ENCODE measurements at places on chromosomes 11 and 22. TPM values are rescaled to one million over a fixed set of nuclear protein-coding genes. Genes with fewer than 3 reads are reported as not detected.

DNA sequence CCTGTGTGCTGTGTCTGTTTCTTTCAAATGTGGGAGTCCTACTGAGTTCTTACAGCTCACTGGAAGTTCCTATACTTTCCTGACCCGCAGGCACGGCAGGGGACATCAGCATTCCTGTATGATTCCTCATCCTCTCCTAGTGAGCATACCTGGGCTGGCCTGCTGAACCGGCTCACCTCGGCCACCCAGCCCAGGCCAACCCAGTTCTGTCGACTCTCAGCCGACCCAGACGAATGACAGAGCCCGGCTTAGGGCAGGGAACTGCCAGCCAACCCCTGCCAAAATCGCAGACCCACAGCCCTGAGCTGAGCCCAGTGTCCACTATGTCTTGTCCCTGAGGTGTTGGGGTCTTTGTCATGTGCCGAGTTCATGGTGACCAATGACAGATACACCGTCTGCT, 339.7 kb downstream of the BRD1 start:
- no peak overlapping the region for H3K4me3 ChIP-seq
- no peaks in the 10 kb centered on the region for H3K27me3 ChIP-seq
- no peaks in the 10 kb centered on the region for H3K36me3 ChIP-seq
- no peak for DNase-seq
- H3K27ac ChIP-seq = no peak overlapping the region
- no peaks in the 10 kb centered on the region for H3K4me1 ChIP-seq

MMP12 gene
- polyA plus RNA-seq = not detected

DNA sequence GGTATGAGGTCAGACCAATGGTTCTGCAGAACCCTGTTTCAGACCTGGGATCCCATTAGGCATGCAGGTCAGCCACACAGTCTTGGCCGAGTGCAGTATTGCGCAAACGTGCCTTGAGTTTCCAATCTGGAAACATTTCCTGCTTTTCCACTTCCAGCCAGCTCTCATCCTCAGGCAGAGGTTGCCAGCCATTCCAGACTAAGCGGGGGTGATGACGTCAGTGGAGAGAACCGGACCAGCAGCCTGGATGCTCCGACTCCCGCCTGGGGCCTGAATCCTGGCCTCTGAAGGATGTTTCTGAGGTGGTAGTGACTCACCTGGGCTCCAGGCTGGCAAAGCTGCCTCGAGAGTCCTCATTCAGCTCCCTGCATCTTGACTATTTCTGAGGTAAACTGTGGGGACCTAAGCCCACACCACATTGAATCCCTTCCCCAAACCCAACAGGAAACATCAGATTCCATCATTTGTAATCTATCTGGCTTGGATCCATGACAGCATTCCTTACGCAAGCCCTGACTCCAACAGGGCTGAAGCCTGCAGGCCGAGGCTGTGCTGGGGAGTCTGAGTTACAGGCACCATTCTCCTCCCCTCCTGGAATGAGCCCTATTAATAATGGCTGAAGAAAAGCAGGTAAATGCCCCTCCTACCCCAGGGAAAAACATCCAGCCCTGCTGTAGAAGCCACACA, 83.0 kb downstream of the ABTB2 start:
- no peaks in the 10 kb centered on the region for H3K27me3 ChIP-seq
- H3K4me1 ChIP-seq = no peaks in the 10 kb centered on the region
- no peak overlapping the region for H3K27ac ChIP-seq
- no peak for DNase-seq
- H3K36me3 ChIP-seq = no peaks in the 10 kb centered on the region

DNA sequence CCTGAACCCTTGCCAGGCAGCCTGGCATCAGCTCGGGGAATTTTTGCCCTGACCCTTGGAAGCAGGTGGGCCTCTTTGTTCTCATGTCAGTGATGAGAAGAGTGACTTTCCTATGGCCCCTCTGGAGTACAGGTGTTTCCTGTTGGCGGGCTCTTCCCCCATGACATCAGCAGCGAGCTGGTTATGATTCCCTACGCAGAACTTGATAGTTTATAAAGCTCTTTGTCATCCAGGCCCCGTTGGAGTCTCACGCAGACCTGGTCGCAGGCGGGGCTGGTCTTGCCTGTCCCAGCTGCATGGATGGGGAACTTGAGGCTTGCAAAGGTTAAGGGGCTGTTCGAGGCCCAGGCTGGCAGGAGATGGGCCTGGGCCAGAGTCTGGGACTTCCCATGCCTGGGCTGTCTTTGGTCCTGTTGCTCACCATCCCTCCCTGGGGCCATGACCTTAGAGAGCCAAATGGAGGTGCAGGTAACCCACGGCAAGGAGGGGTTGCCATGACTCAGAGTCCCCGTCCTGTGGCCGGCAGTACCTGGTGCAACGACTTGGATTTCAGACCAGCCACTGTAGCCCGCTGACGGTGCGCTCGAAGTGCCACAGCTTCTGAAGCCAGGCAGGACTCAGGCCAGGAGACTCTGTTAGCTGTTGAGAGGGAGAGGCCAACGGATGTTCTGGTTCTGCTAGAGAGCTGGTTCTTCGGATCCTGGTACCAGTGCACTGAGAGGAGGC, 45.9 kb upstream of the PPP6R3 start:
- no peaks in the 10 kb centered on the region for H3K4me1 ChIP-seq
- no peaks in the 10 kb centered on the region for H3K36me3 ChIP-seq
- no peak for DNase-seq
- H3K4me3 ChIP-seq = no peak overlapping the region

DNA sequence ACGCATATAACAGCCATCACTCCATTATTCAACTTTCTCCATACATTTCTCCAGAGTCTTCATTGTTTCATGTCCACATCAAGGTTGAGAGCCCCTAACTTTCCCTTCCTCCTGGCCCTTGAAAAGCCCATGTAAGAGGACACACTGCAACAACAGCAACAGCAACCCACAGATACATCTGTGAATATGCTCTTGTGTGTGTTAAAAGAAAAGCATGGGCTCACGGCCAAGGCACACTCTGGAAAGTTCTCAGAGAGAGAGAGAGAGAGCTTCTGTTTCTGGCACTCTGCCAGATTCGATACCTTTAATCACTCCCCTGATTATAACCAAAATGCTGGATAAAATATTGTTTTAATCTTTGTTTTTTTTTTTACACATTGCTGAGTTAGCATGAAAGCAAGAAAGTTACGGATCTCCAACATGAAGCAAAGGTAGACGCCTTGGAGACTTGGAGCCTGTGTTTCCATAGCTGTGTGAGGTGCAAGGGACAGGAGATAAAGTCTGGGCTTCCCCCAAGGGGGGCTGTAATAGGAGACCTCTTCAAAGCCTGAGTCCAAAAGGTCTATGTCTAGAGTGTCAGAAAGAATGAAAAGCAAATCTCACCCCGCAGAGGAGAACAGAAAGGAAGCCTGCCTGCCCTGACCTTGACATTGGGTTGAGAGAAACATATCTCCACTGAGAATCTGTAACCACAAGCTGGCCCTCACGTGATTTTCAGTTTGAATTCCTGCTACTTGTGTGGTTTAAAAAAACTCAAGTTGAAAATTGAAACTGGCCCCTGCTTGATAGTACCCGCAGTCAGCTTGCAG, 33.7 kb upstream of the MPPED1 start:
- no peak for DNase-seq
- peaks cover 18% of the 10 kb centered on the region for H3K36me3 ChIP-seq
- no peak overlapping the region for H3K27ac ChIP-seq
- H3K4me3 ChIP-seq = no peak overlapping the region
- H3K27me3 ChIP-seq = peaks cover 32% of the 10 kb centered on the region
- peaks cover 4% of the 10 kb centered on the region for H3K4me1 ChIP-seq

DNA sequence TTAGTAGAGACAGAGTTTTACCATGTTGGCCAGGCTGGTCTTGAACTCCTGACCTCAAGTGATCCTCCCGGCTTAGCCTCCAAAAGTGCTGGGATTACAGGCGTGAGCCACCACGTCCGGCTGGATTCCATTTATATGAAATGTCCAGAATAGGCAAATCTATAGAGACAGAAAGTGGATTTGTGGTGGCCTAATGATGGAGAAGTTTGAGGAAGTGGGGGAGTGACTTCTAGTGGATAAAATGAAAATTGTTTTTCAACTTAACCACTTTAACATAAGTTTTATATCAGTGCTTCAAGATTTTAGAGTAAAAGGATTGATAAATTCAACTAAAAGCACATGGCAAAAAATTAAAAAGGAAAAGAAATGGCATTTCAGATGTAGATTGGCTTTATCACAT, 66.2 kb downstream of the HIPK3 start:
- H3K36me3 ChIP-seq = no peaks in the 10 kb centered on the region
- H3K27me3 ChIP-seq = no peaks in the 10 kb centered on the region
- H3K4me3 ChIP-seq = no peak overlapping the region
- no peak overlapping the region for H3K27ac ChIP-seq
- H3K4me1 ChIP-seq = peaks cover 19% of the 10 kb centered on the region
- DNase-seq = no peak
